ENCODE measurements at places on chromosomes 16 and 17.

DNA sequence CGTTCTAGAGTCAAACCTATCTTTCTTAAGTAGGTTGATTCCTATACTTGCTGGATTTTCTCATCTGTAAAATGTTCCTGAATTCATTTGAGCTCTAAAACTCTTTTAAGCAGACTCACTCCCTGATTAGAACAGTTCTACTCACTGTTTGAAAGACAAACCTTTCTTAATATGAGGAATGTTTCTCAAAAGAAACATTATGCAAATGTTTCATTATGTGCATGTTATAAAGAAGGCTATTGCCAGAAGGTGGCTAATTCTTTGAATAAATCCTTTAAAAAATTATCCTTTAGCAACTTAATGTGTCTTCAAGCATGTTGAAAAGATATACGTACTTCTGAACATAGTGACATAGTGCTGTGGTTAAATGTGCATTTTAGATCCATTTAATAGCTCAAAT is 124.1 kb downstream of the CDH11 start:
- no peak for DNase-seq

DNA sequence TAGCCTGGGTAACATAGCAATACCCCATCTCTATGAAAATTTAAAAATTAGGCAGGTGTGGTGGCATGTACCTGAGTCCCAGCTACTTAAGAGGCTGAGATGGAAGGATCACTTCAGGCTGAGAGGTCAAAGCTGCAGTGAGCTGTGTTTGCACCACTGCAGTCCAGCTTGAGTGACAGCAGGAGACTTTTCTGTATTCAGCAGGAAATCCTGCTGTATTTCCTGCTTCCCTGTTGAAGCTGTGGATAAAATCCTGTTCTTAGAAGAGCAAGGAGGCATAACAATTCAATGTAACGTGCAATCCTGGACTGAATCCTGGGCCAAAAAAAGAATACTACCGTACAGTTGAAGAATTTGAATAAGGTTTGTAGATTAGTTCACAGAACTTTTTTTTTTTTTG is 62.2 kb downstream of the FBXL20 start:
- DNase-seq: no peak

DNA sequence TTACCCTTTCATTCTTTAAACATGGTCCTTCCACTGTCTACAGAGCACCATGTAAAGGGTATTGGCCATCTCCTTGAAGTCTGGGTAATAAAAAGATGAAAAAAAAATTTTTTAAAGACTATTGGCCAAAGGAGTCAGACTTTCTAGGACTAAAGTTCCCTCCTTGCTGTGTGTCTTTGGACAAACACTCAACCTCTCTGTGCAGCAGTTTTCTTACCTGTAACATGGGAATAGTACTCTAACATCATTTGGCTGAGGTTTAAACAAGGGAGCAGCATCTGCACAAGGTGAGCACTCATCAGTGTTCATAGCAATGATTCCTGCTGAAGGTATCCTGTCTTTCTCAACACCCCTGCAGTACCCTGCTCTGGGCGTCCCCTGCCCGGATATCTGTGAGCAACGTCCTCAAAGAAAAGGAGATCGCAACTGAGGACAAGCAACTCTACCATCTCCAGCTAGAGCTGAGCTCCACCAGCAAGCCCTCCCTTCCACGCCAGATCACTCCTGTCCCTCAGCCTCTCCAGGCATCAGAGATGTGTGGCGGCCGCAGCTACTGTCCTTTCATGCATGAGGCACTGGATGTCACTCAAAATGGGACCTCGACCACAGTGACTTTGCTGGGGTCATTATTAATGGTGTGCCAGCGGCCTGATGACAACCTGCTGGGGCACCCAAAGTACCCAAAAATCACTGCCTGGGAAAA is 29.5 kb upstream of the RPH3AL start:
- DNase-seq: no peak

- no peak for DNase-seq
These were observed 14.8 kb upstream of the LIMD2 start for GRCh38 chr17:63714550-63715277.

- DNase-seq: no peak
These were observed 3.6 kb downstream of the SCNN1G start for GRCh38 chr16:23186171-23186570.

- no peak for DNase-seq
These were observed 166.5 kb downstream of the STX8 start for GRCh38 chr17:9408868-9409829.

GRCh38 chr16:48001324-48001895 is 154.4 kb downstream of the ABCC12 start:
- DNase-seq: no peak

DNA sequence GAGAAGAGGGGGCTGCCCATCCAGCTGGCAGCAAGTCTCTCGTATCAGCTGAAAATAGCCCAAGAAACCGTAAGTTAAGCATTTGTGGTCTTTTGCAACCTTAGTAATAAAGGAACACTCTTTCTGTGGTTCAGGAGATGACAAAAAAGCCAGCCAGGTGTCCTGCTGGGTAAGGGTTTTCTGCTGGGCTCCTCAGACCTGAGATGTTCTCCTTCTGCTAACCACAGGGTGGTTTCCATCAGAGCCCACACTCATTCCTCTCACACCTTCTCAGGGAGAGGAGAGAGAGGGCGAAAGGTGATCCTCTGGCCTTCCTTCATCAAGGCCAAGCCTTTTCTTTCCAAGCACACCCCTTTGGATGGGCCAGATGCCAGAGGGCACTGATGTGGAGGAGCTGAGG is 70.7 kb downstream of the TEX14 start:
- no peak for DNase-seq

GRCh38 chr16:2473999-2474876 is 689 bp upstream of the TBC1D24 start:
- DNase-seq: no peak

DNA sequence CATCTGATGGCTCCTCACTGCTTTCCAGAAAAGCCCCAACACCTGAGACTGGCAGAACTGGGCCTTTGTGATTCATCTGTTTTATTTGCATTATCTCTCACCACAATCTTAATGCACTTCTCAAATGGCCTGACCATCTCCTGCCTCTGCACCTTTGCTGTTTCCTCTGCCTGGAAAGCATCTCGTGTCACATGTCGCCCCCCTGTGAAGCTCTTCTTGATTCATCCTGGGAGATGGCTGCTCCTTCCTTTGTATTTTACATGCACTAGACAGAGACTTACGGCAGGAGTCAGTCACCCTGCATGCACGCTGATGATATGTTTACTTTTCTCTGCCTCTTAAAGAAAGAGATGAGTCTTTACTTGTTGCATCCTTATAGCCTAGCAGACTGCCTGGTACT is 30.0 kb downstream of the HNF1B start:
- DNase-seq: no peak

- DNase-seq: no peak
These were observed 71.1 kb upstream of the TMEM97 start for GRCh38 chr17:28247671-28248555.

- peak; percentile 25 for DNase-seq
These were observed 567 bp downstream of the GNA13 start for GRCh38 chr17:65055708-65056638.

- no peak for DNase-seq
These were observed 104.1 kb downstream of the PLCG2 start for GRCh38 chr16:81883235-81883634.

DNA sequence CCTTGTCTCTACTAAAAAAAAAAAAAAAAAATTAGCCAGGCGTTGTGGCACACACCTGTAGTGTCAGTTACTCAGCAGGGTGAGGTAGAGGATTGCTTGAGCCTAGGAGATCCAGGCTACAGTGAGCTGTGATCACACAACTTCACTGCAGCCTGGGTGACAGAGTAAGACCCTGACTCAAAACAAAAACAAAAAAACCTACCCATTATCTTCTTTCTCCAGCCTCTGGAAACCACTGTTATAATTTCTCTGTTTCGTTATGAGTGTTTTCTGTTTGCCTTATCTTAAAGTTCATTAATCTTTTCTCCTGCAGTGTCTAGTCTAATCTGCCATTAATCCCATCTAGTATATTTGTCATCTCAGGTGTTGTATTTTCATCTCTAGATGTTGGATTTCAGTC is 18.6 kb upstream of the CLTC start:
- DNase-seq: no peak

DNA sequence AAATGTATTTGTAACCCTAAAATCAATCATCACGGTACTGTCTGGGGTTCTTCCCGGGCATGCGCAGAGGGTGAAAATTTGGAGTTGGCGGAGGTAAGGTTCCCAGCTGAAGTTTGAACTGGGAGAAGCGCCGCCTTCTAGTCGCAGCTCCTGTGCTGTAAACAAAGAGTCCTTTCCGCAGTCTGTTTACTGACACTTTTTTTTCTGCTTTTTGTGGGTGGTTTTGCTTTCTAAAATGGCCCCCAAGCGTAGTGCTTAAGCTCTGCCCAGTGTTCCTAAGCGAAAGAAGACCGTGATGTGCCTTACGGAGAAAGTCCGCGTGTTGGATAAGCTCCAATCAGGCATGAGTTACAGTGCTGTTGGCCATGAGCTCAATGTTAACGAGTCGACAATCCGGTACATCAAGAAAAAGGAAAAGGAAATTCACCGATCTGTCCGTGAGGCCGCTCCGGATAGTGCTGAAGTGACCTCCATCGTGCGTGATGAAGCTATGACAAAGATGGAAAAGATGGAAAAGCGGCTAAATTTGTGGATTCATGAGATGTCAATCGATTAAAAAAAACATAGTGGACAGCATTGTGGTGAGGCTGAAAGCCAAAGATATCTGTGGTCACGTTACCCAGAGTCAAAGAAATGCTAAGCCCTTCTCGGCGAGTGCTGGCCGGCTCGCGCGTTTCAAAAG is 570 bp upstream of the CFDP1 start:
- peak; percentile 46 for DNase-seq

- DNase-seq: no peak
These were observed 1.5 kb upstream of the NQO1 start for GRCh38 chr16:69727916-69728270.

DNA sequence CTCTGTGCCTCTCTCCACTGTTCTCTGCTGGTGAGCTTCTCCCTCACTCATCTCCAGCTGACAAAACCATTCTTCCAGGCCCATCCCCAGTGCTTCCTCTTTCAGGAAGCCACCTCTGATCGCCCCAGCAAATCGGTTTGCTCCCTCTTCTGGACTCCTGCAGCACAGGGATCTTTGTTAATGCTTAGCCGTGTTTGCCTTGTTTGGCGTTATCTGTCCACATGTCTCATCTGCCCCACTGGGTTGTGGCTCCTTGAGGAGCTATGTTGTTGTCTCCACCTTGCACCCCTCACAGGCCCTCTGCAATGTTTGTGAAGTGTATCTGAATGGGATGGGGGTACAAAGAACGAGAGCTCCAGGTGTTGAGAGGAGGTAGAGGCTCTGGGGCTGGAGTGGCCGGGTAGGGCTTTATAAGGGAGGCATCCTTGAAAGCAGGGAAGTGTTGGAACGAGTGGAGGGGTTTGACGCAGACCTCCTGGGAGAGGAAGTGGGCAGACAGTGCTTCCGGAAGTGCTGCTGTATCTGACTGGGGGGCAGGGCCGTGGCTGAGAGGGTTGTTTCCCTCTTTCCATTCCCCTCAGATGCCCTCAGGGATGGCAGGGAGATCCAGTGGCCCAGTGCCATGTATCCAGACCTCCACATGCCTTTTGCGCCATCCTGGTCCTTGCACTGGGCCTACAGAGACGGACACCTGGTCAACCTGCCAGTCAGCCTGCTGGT is 27.8 kb downstream of the CASKIN2 start:
- no peak for DNase-seq

DNA sequence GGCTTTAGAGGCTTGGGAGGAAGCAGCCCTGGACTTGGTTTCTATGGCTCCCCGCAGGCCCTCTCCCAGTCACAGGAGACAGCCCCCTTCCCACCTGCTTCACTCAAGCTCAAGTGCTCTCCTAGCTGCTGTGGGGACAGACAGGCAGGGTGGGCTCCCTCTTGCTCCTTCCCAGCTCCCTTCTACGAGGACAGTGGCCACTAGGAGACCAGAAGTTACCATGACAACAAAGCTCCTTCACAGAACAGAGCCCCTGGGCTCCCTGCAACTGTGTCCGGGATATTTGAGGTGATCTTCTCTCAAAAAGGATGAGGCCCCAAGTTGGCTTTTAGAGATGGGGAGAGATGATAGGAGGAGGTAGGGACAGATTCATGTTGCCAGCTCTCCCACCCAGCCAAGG is 116.3 kb downstream of the AMFR start:
- no peak for DNase-seq

All from thoracic aorta (tissue), 2 donors.